ENCODE measurements at places on chromosomes 1 and 21.

- DNase-seq: no peak
These were observed 1.2 kb upstream of the LIN9 start for GRCh38 chr1:226310245-226310540.

DNA sequence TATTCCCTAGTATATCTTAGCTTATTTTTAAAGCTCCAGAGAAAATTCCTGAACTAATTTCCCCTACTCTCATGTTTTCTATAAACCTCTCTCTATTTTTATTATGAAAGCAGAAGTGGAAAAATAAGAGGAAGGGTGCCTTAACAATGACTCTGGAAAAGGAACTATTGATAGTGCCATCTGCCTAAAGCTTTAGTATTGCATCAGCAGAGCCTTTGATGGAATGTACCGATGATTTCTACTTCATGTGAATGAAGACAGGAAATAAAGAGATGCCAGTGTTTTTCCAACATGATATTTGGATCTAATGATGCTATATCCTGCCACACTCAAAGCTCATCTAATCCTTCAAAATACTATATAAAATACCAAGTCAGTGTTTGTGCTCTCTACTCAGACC is 35.1 kb downstream of the TNFSF18 start:
- no peak for DNase-seq

GRCh38 chr1:97245026-97245425 is 523.4 kb downstream of the PTBP2 start:
- DNase-seq: no peak

- no peak for DNase-seq
These were observed 2.8 kb downstream of the SELL start for GRCh38 chr1:169708647-169709046.

DNA sequence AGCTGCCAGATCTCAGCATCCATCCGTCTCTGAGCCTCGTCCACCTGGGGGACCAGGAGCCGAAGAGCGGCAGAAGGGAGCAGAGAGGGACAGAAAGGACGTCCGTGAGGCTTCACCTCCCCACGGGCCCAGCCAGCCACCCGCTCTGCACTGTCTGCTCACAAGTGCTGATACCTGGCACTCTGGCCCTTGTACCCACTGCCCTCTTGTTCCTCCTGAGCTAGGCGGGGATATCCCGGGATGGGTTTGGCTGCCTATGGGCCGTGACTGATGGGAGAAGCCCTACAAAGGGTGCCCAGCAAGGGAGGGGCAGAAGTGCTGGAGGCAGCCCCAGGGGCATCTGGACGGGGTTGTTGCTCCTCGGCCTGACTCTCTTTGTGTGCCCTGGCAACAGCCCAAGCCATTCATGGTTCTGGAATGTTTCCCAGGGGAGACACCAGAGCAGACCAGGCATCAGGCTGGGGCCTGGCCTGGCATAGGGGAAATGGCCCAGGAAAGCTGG is 57.6 kb downstream of the LDLRAD2 start:
- DNase-seq: peak; percentile 60

DNA sequence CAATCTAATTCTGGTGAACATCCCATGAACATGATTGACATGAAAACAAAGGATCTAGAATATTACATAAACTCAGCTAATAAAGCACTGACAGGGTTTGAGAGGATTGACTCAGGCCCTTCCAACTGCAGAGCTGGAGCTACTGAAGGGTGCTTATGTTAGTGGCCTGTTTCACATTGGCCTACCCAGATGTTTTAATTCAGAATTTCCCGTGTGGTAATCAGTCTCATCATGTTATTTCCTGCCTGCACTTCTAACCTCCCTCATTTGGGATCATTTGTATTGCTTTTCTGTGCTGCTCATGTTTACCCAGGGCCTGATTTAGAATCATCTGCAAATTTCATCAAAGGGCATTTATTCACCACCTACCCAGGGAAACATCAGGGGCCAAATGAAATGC is 270.3 kb downstream of the PLPP3 start:
- DNase-seq: no peak

DNA sequence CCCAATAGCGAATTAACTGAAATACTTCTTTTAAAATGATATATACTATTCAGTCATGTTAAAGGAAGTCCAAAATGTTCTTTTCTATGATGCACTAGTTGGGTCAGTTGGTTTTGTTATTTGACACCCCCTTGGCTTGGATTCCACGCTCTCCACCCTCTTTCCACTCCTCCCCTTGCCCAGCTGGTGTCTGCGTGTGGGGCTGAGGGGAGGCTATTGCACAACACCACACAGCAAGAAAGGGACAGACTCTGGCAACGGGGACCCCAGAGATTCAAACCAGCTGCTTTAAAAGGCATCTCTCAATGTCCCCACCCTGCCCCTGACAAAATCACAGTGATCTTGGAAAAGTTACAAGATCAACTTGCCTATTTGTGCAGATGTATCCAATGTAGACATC is 394.3 kb downstream of the TGFB2 start:
- DNase-seq: no peak

- DNase-seq: no peak
These were observed 41.3 kb downstream of the ZBTB18 start for GRCh38 chr1:244092293-244092963.
